ENCODE measurements at places on chromosomes 7 and 10. TPM values are rescaled to one million over a fixed set of nuclear protein-coding genes. Genes with fewer than 3 reads are reported as not detected.

Gene FAM24B
- 6.8 TPM for total RNA-seq

Gene NPC1L1
- total RNA-seq, result under 0.01 TPM

Gene ELMO1
- 1.5 TPM for total RNA-seq

Gene EPHB6
- total RNA-seq, result 4.3 TPM

Gene KIAA1217
- total RNA-seq, result 0.26 TPM

Gene TMEM213
- not detected for total RNA-seq

Gene SUN3
- not detected for total RNA-seq

Gene PRTFDC1
- 18.5 TPM for total RNA-seq

Gene VSTM4
- 4.4 TPM for total RNA-seq

Gene TMEM176B
- total RNA-seq, result 95.3 TPM

Gene SCART1
- 1.3 TPM for total RNA-seq

Gene ASAH2
- 0.51 TPM for total RNA-seq

Gene MLXIPL
- total RNA-seq, result 0.51 TPM

Gene HOXA6
- total RNA-seq, result 3.6 TPM

Gene VWDE
- total RNA-seq, result under 0.01 TPM

Gene ADIRF
- total RNA-seq, result 142 TPM

Gene NANOS1
- 1.2 TPM for total RNA-seq

Gene ABCB8
- 20.0 TPM for total RNA-seq

Gene ATP5MK
- total RNA-seq, result 148 TPM

Gene EIF4H
- 308 TPM for total RNA-seq

Gene KCTD7
- 15.2 TPM for total RNA-seq

Gene SNX10
- total RNA-seq, result under 0.01 TPM

Gene TMEM196
- total RNA-seq, result not detected

Gene PRF1
- total RNA-seq, result not detected

Gene CCDC172
- total RNA-seq, result not detected

Gene DIP2C
- total RNA-seq, result 12.6 TPM

Gene CHRM2
- total RNA-seq, result 7.9 TPM

Gene ACTL6B
- total RNA-seq, result not detected

Gene ABCC2
- 0.66 TPM for total RNA-seq

Gene TRPV6
- not detected for total RNA-seq

Gene KCND2
- total RNA-seq, result 2.1 TPM

Gene COL1A2
- total RNA-seq, result 2,400 TPM

Gene ZNF239
- 6.2 TPM for total RNA-seq

Gene TPK1
- total RNA-seq, result 4.1 TPM

Gene AKR1D1
- total RNA-seq, result not detected

Gene CYP2W1
- not detected for total RNA-seq

Gene DNAH11
- total RNA-seq, result 0.33 TPM

Gene NUTM2E
- under 0.01 TPM for total RNA-seq

Gene MYO1G
- total RNA-seq, result under 0.01 TPM

Gene CTAGE8
- 0.83 TPM for total RNA-seq

Gene HNRNPF
- total RNA-seq, result 293 TPM

Gene CCL24
- not detected for total RNA-seq

Gene PVRIG
- total RNA-seq, result not detected

Gene NEUROD6
- total RNA-seq, result not detected

Gene TACC2
- 7.6 TPM for total RNA-seq

Measured in fibroblast of lung (primary cell).